Activated T-helper 1 cell treated with anti-CD3 and anti-CD28 coated beads, Interleukin-12 subunit alpha, Interleukin-12 subunit beta, Interleukin-2, Interleukin-4 antibody, amounts not matched to agents 30 ng/mL and 10 ng/mL and 1 ng/mL, durations not matched to agents 14 hours and 24 hours and 36 hours (primary cell): ENCODE measurements at places on chromosomes 6 and 20. TPM values are rescaled to one million over a fixed set of nuclear protein-coding genes. Genes with fewer than 3 reads are reported as not detected.

The SEC63 gene
- 87.1 and 90.7 TPM in 2 replicates for total RNA-seq

The EBF4 gene
- total RNA-seq: 12.3 and 12.6 TPM in 2 replicates

GRCh38 chr6:33589392-33589730 is 9.3 kb upstream of the BAK1 start:
- no peak for DNase-seq

GRCh38 chr6:14092838-14093789 is 24.5 kb upstream of the CD83 start:
- DNase-seq: no peak

DNA sequence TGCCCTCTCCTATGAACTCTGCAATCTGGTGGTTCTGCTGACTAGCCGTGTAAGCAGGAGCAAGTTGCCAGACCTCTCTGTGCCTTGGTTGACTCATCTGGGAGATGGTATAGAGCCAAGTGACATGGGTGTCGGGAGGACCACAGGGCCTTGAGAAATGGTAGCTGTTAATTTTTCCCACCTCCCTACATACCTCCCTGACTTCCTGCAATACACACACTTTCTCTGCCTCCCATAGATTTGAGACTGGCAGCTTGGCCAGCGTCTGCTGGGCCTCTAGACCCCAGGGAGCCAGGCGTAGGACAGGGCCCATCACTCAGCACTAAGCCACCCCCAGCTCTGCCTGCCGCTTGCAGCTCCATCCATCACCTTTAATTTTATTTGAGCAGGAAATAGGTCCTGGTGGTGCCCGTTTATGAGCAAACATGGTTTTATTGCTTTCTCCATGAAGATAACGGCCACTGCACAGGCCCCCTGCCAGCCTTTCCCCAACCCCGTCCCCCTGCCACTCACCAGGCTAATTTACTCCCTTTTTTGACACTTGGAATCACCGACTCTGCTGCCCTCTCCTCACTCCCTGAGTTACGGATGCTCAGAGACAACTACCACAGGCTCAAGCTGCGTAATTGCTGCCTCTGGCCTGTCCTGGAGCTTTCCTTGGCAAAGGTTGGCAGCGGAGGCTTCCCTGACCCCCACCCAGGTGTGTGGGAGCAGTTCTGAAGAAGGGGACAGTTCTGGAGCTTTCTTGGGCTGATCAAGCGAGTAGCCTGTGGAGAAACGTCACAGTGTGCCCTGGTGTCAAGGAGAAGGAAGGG is 11.1 kb downstream of the GLP1R start:
- no peak for DNase-seq

DNA sequence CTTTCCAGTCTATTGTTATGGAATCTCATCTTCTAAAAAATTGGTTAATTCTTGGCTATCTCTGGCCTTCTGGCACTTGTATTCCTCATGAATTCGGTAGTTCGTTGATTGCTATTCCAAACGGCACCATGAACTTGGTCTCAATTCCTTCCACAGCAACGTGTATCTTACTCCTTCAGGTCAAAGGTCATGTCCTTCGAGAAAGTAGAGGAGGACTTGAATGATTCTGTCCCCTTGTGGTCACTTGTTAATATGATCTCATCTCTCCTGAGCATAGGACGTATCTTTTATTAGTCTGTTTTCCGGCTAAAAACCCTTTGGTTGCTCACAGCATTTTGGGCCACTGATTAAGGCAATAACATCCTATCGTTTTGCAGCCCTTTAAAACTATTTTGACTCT is 9.4 kb downstream of the TLDC2 start:
- DNase-seq: no peak

DNA sequence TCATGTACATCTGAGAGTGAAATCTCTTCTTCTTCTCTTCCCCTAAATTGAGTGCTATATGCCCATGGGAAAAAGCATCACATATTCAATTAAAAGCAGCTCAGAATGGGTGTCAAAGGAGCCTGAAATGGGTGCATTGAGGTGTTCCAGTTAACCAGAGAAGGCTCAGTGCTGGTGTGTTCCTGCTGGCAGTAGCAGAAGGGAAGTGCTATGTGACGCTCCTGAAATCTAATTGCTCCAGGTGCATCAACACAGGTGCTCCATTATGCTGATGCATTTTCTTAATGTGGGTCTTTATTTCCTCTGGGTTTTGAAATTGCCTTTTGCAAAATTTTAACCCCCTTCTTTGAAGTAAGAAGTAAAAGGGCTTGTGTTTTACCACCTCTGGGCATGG is 17.9 kb downstream of the SLC22A2 start:
- DNase-seq: no peak
